CD4-positive, alpha-beta T cell treated with Interleukin-4 for 4 hours (primary cell): ENCODE measurements at places on chromosomes 6 and 20.

- DNase-seq = no peak
Measured at GRCh38 chr6:123000244-123000770, 4.3 kb downstream of the CLVS2 start.

DNA sequence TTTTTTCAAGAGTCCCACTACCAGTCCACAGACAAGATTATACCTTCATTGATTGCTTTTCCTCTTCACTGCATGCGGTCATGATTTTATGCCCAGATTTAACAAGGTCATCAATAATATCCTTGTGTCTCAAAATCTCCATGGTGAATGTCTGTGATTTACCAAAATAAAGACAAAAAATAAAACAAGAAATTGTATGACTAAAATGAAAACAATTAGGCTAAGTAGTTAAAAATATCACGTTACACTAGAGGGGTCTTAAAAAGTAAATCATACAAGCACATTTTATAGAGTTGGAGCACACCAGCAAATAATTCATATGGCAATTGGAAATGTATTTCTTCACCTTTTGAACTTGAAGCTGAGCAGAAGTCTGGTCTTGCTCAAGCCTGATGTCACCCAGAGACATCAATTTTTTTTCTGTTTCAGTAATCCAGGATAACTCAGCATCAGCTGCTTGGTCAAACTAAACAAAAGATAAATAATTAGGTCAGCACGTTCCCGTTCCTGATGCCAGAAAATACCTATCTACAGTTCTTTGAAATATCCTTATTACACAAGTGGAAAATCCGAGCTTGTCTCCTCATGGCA, 125.4 kb downstream of the DST start:
- no peak for DNase-seq

DNA sequence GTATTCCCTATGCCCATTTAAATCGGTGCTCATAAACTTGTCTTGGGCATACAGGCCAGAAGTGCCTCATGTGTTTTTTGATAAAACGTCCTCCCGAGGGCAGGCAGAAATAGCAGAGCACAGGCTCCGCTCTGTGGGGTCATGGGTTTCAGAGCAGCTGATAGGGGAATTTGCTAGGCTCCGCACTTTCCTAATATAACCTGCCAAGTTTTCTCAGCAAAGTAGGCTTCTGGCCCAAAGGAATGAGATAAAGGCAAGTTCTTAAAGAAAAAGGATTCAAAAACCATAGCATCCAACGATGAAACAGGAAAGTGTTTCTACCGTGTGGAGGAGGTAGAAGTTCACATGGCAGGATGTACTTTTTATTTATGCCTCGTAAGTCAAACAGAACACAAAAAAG, 69.8 kb upstream of the RALGAPA2 start:
- no peak for DNase-seq

DNA sequence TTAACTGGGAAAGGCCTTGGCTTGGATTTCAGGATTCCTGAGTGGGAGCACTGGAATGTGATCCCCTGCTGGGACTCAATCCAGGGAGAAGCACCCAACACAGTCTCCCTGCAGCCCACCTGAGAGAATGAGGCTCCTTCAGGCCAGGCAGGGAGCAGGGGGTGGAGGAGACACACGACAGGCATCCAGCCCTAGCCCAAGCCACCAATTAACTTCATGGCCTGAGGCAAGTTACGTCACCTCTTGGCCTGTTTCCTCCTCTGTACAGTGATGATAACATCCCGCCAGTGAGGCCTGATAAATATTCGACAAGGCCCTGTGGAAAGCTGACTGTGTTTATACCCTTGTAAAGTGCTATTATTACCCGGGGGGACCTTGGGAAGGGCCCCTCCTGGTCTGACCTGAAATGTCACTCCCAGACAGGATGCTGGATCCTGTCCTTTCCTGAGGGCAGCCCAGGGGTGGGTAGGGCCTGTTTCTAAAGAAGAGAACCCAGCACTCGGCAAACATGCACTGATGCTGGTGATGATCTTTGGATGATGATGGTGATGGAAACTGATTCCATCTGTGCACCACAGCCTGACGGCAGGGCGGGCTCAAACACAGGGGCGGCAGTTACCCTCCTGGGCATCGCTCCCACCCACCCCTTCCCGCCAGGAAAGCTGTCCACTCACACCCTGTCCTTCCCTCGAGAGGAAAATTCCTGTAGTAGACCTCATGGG, 12.4 kb downstream of the FRS3 start:
- no peak for DNase-seq

DNA sequence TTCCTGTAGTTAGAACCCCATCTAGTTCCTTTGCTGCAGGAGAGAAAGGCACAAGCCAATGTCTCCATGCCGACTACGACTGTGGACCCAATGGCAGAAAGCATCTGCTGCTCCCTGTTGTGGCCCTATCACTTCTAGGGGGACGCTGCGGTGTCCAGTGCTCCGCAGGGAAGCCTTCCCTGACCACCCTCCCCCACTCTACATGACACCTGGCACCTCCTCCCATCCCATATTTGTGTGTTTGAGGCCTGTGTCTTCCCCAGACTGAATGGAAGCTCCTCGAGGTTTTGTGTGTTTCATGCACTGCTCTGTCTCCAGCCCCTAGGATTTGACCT, 159.5 kb downstream of the DTNBP1 start:
- DNase-seq = no peak

GRCh38 chr6:170294298-170294730, 3.4 kb upstream of the DLL1 start:
- no peak for DNase-seq

DNA sequence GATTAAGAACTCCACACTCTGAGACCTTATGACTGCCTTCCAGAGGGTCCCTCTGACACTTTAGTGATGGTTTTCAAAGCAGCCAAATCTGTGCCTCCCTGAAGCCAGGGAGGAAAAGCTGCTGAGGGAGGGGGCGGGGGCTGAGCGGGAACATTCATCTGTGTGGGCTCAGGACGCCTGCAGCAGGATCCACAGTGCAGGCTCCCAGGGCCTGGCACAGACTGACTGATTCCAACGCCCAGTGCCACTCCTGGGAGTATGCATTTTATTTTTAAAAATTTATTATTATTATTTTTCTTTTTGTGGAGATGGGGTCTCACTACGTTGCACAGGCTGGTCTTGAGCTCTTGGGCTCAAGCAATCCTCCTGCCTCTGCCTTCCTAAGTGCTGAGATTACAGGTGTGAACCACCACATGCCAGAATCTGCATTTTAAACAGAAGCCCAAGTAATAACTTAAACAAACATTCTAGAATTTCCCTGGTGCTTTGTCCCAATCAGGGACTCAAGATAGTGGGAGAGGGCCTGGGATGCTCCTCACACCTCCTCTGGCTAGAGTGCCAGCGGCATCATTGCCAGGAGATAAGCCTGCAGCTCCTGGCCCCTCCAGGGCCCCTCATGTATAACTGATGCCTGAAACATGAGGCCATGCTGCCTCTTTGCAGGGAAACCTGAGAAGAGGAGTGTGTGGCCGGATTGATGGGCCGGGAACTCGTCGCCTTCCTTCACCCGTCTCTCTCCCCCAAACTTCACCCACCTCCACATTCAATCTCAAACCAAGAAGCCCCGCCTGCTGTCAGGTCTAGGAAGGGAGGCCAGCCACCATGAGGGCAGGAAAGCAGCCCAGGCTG, 438 bp upstream of the TMC2 start:
- DNase-seq = no peak
